Fibroblast of upper back skin (primary cell): ENCODE measurements at places on chromosomes 4 and X.

- peak; percentile 66 for DNase-seq
These were observed 30.5 kb upstream of the TCEAL4 start for GRCh38 chrX:103554687-103555424.

GRCh38 chr4:82594456-82594855 is 32.7 kb upstream of the TMEM150C start:
- peak; percentile 9 for DNase-seq

DNA sequence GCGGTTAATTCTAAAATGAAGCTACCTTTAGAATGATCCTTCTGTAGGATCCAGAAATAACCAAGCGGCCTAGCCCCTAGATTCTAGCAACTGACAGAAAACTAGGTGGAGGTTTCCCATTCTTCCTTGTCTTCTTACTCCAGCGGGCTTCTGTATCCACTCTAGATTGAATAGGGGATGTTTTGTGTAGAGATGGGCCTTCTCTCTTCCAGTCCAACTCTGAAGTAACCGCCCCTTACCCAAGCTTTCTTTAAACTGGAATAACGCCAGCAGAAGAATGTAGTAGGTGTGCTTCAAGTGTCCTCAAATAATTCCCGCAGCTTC is 386 bp upstream of the TMEM184C start:
- no peak for DNase-seq

DNA sequence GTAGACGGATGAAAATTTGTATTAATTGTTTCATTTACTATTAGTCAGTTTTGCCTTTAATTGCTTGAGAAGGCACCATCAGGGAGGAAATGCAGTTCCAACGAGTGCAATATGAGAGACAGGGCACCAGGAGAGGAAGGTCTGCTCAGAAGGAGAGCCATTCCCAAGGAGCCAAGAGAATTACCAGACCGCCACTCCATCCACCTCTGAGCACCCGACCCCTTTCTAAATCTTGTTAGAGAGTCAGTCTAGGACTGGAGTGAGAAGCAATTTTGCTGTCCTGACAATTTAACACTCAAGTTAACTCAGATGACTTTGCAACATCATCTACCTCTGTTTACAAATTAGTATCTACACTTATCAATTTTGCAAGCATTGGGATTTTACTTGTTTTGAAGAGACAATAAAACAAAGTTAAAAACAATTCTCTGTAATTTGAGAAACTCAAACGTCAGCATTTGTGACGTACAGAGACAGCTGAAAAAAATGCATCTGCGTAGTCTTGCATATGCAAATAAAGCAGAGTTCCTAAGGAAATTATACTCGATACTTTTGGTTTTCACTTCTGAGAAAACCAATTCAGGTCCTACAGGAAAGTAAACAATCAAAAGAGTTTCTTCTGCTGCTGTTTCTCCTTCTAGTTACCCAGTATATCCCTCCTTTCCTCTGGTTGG is 1704.7 kb upstream of the TENM3 start:
- no peak for DNase-seq

DNA sequence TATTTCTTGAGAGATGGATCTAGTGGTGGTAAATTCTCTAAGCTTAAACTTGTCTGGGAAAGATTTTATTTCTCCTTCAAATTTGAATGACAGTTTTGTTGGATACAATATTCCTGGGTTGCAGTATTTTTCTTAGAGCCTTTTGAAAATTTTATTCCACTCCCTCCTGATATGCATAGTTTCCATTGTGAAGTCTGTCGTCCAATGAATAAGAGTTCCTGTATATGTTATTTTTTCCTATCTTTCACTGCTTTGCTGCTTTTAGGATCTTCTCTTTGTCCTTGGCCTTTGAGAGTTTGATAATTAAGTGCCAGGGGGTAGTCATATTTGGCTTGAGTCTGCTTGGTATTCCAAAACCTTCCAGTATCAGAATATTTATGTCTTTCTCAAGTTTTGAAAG is 1156.4 kb upstream of the AGA start:
- DNase-seq, result no peak

DNA sequence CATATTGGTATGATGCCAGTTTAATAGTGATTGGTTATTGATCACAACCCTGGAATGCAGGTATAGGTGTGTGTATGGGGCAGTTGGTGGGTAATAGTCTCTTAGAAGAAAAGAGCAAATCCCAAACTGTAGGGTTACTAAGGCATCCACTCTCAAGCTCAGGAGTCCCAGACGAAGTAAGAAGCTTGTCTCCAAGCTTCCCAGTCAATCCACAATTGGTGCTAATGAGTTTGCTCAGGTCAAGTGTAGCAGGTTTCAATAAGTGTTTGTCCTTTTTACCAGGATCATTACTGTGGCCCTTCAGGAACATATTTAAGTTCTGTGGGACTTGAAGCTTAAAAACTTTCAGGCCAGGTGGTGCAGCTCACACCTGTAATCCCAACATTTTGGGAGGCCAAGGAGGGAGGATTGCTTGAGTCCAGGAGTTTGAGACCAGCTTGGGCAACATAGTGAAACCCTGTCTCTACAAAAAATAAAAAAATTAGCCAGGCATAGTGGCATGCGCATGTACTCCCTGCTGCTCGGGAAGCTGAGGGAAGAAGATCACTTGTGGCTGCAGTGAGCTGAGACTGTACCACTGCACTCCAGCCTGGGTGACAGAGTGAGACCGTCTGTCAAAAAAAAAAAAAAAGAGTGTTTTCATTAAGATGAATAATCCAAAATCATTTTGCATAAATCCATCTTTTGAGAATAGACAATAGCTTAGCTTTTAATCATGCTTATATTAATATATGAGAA is 166.8 kb downstream of the UNC5C start:
- DNase-seq, result no peak

GRCh38 chr4:22531311-22532019 is 15.6 kb upstream of the ADGRA3 start:
- no peak for DNase-seq

DNA sequence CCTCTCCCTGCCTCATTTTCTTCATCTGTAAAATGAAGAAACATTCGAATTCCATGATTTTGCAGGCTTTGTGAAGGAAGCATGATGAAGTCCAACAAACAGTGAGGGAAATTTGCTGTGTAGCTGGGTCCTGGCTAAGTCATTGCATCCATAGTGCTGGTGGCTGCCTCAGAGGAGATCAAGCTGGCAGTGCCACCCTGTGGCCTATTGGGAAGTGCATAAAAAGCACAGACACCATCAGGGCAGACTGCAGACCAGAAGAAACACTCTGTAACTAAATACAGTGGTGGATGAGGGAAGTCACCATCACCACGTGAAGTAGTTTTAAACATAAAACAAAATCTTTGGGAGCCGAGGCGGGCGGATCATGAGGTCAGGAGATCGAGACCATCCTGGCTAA is 40.7 kb upstream of the DDX3X start:
- DNase-seq, result no peak

DNA sequence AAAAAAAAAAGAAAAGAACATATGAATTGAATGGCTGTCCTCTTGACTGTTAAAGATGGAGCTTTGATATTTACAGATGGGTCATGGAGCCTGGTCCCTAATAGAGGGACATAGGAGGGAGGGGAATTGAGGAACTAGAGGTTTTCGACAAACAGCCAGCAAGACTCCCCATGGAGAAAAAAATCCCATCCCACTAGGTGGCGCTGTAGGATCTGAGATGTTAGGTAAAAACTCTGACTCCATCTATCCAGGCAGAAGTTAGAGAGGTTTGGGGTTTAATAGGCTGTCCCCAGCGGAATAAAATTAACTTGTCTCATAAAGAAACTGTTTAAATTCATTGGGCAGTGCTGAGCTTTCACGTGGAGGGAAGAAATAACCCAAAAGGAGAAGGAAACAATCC is 45.9 kb downstream of the HMGB2 start:
- DNase-seq, result peak; percentile 54

DNA sequence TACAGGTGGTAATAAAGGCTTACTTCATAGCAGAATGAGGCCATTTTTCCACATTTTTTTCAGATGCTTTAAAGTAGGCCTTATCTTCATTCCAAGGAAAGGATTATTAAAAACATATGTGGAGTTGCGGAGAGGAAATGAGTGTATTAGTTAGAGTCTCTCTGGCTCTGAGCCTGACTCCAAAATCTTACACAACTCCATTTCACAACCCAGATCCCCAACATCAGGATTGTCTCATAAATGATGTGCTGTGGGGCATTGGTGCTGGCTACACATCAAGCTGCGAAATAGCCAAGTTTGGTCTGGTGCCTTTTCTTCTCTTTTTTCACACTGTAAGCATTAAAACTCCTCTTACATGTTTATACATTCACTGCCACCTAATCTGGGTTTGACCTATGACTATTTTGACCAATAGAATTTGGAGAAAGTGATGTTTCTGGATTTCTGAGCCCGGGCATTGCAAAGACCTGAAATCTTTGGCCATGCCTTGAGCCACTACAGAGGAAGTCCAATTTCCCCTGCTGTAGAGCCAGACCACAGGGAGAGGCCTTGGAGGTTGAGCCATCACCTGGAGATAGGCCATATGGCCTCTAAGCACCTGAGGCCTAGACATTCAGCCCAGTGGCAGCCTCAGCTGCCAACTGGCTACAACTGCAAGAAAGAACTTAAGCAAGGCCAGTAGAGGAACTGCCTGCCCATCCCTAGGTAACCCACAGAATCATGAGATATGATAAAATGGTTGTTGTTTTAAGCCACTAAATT is 16.7 kb upstream of the SOD3 start:
- peak; percentile 99 for DNase-seq

GRCh38 chr4:68360231-68360968 is 10.5 kb upstream of the YTHDC1 start:
- DNase-seq, result no peak

GRCh38 chrX:100720301-100720700 is 11.6 kb downstream of the SYTL4 start:
- DNase-seq, result no peak

DNA sequence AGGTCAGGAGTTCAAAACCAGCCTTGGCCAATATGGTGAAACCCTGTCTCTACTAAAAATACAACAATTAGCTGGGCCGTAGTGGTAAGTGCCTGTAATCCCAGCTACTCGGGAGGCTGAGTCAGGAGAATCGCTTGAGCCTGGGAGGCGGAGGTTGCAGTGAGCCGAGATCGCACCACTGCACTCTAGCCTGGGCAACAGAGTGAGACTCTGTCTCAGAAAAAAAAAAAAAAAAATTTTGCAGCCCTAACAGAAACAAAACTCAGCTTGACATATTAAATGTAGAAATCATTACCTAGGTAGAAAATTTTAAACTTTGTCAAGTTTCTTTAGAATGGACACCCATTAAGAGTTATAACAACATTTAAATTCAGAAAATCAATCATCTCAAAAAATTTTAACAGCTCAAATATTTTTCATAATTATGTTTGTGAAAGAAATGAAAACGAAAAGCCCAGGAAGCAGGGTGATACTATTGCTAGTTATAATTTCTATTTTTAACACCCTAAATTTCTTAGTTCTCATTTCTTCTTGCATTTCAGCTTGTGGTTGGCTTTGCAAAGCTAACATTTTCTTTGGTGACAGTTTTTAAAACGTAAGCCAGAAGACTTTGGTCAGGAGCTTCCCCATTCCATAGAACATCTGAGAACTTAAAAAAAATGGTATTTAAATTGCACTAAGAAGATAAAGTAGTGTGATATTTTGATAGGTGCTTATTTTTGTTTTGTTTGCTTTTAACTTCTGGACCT is 33.3 kb upstream of the RBBP7 start:
- no peak for DNase-seq

DNA sequence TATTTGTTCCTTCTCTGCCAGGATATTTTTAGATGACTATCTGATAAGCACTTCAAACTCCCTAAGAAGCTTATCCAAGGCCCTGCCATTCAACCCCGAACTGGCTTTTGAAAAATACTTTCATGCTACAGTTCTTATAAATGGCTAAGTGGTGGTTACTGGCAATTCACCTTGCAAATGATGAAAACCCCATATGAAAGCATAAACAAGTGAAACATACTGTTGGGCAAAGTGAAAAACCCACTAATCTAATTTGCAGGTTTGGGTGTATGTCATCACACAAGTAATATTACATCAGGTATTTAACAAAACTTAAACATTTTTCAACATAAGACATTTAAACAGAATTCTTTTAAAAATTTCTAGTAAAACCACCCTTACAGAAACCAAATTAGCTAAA is 31.1 kb downstream of the TAPT1 start:
- DNase-seq, result no peak

- DNase-seq, result peak; percentile 46
These were observed 32.4 kb upstream of the RBPJ start for GRCh38 chr4:26288355-26288909.

DNA sequence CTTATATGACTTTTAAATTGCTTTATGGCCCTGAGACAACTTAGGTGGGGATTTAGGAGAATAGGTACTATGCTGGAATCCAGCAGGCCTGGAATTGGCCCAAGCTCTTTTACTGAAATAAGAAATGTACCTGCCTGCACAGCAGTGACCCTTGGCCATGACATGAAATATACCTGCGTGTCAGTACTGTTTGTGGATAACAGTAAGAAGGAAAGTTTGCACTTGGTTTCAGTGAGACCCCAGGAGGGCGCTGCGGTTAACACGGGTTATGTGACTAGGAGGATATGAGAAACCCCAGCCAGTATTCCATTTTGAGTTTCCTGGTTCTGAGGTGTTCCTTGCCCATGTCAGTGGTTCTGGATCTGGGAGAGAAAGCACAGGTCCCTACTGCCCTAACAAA is 5.3 kb downstream of the MTM1 start:
- DNase-seq, result no peak

DNA sequence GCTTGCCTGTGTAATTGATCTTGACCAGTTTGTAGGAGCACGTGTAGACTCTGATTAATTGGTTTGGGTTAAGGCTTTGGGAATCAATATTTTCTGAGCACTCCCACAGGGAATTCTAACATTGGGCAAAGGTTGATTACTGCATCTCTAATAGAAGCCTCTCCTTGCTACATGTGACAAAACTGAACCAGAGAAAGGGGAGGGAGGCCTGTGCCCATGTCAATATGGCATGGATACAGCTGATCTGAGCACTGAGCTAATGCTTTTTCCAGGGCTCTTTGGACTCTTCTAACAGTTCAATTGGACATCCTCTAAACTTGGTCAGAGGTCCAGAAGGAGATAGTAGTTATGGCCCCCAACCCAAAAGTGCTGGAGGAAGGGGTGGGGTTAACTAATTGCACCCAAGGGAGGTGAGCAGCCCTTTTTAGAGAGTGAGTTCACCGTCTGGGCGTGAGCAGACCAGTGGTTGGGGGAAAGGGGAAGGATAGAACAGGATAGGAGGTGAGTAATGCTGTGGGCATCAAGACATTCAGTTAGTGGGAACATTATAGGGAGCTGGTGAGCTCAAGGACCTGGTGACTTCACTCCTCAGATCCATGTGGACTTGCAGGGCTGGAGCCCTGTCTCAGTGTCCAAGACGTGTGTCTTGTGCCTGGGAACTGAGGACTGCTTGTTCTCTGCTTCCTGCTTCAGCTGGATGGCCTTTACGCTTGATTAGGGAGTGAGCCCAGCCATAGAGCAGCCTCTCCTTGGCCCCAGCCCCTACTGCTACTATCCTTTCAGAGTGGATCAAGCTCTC is 22.8 kb downstream of the MSN start:
- peak; percentile 60 for DNase-seq
